ENCODE measurements at places on chromosomes 2 and 18. TPM values are rescaled to one million over a fixed set of nuclear protein-coding genes. Genes with fewer than 3 reads are reported as not detected.
A peak's percentile ranks its signal among the peaks of the same experiment; 100 is the strongest.

CD8B2 gene
- 0.09 TPM for total RNA-seq

GAD1 gene
- not detected for total RNA-seq

SRD5A2 gene
- 0.09 TPM for total RNA-seq

SPOPL gene
- 29.2 TPM for total RNA-seq

IL1RL2 gene
- total RNA-seq, result 2.3 TPM

PKDCC gene
- 128 TPM for total RNA-seq

STARD6 gene
- total RNA-seq, result not detected

MCEE gene
- 15.8 TPM for total RNA-seq

CD8B gene
- 4.1 TPM for total RNA-seq

SNTG2 gene
- 2.0 TPM for total RNA-seq

MAPRE3 gene
- total RNA-seq, result 25.2 TPM

AQP12B gene
- total RNA-seq, result not detected

SERPINB13 gene
- total RNA-seq, result not detected

GPATCH11 gene
- 5.8 TPM for total RNA-seq

HS6ST1 gene
- 90.1 TPM for total RNA-seq

C2orf42 gene
- 22.6 TPM for total RNA-seq

GRCh38 chr2:11865805-11866204, 119.4 kb downstream of the LPIN1 start:
- no peak for DNase-seq

GRCh38 chr2:58137221-58137620, 90.6 kb downstream of the VRK2 start:
- DNase-seq, result no peak

DNA sequence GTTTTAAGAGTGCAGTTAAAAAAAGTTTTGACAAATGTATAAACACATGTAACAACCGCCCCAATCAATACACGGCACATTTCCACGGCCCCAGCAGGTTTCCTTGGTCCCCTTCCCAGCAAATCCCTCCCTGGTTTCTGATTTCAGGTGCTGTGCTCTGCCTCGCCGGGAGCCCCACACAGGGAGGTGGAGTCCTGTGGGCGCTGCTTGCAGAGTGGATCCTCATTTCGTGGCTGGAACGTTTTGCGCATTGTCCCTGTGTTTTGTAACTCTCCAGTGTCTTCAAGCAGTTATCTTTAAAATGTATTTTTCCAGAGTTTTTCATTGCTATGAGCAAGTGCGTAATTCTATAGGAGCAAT, 124.8 kb downstream of the GALR1 start:
- no peak for DNase-seq

DNA sequence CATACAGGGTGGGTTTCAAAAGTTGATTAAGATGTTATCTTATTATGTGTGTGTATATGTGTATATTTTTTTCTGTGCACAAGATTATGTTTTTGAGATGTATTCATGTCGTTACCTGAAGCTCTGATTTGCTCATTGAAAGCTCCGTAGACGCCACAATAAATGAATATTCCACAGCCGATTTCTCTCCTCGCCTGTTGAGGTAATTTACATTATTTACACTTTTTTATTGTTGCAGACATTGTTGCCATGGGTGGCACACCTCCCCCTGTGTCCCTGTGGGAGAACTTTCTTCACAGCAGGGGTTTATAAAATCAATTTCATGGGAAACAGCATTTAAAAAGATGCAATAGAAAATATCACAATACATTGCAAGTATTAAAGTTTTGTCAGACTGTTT, 100.6 kb downstream of the GLI2 start:
- DNase-seq, result no peak

- DNase-seq, result no peak
These were observed 297.3 kb upstream of the MEIS1 start for GRCh38 chr2:66137606-66138130.

DNA sequence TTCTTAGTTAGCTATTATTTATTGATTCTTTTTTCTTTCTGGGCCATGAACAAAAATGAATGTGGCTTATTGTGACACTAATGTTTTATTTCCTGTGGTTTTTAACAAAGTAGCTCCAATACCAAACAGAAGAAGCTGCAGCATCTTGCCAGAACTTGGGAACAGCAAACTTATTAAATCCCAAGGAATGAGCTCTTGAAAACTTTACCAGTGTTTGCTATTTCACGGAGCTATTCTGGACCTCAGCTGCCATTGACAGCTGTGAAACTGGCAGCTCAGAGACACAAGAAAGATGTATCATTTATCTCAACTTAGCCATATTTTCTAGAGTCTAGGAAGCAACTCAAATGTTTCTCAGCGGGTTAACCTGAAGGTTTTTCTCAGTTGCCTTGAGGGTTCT, 91.0 kb upstream of the NEUROD1 start:
- no peak for DNase-seq

DNA sequence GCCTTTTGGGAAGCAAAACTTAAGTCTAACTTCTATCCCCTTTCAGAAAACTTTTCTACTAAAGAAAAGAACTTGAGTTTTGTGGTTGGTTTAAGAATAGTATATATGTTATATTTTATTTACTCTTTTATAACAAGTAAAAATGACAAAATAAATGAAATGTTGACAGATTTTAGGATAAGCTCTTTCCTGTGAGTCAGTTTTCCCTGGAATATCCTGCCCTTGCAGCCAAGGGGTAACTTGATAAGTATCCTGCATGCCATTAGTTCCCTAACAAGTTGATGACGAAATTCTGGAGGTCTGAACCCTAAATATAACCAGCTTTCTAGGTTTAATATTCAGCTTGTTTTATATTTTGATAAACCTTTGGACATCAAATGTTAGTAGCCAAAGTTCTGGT, 7.3 kb upstream of the HTR2B start:
- DNase-seq, result no peak

- DNase-seq, result no peak
These were observed 63.7 kb downstream of the COPS8 start for GRCh38 chr2:237149425-237149824.

- no peak for DNase-seq
These were observed 101.1 kb upstream of the ODC1 start for GRCh38 chr2:10549195-10549594.

- DNase-seq, result no peak
These were observed 304.2 kb downstream of the EPHA4 start for GRCh38 chr2:221267773-221268425.

DNA sequence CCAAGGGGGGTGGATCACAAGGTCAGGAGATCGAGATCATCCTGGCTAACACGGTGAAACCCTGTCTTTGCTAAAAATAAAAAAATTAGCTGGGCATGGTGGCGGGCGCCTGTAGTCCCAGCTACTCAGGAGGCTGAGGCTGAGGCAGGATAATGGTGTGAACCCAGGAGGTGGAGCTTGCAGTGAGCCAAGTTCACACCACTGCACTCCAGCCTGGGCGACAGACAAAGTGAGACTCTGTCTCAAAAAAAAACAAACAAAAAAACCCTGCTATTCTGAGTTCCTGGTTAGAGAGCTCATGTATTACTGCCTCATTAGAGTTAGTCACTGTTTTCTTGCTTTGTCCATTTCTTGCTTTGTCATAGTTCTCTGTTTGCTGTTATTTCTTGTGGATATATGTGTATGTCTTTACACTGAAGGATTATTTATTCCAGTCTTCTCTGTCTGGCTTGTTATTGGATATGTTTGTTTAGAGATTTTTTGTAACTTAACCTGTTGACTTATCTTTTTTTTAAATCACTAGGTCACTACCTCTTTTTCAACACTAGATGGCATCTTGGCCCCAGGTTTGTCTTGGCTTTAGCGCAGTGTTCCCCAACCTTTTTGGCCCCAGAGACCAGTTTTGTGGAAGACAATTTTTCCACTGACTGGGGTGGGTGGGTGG, 17.0 kb downstream of the TTLL4 start:
- DNase-seq, result no peak

DNA sequence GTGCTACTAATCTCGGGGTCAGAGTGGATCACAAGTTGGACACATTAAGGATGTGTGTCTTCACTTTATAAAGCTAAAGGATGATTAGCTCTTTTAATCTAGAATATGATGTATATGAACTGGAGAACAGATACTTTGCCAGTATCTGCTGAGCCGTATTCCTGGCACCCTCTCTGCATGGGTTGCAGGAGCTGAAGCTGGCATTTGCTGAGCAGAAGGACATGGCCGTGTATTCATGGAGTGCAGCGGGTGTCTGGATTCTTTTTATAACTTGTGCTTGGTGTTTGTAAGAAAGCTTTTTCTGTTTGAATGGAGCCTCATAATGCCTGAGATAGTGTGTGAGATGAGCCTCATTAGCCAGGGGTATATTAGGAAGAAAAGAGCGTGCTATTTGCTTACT, 103.9 kb upstream of the MCFD2 start:
- DNase-seq, result no peak

DNA sequence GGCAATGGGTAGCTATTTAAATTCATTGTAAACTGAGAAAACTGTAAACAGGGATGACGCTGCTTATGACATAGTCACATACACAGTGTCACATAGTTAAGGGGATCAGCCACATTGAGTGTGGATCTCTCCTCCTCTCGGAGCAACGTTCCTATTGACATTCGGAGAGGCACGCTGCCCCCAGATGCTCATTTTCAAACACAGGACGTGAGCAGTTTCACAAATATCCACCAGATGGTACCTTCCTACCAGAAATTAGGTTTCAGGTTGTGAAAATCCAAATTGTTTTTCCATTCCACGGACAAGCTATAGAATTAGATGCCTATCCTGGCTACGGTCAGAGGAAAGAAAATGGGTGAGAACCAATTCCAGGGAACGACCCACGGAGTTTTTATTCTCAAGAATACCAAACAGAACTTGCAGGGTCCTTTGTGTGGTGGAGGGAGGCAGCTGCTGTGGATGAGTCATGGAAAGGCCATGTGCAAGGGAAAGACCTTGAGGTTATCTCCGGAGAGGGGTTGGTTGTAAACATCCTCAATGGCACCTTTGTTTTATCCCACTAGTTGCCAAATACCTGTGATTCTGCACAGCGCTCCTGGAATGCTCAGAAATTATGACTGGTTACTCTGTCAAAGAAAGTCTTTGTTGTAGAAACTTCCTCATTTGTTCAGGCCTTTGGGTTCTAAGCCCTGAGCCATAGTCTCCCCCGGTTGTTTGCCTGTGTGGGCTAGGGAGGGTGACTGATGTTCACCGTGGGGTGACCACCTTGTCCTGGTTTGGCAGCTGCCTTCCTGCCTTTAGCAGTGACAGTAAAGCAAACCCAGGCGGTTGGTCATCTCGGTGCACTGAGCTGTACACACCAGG, 88.0 kb downstream of the ACTR3 start:
- DNase-seq, result peak; percentile 40

- no peak for DNase-seq
These were observed 226.1 kb downstream of the LDLRAD4 start for GRCh38 chr18:13444430-13445240.

DNA sequence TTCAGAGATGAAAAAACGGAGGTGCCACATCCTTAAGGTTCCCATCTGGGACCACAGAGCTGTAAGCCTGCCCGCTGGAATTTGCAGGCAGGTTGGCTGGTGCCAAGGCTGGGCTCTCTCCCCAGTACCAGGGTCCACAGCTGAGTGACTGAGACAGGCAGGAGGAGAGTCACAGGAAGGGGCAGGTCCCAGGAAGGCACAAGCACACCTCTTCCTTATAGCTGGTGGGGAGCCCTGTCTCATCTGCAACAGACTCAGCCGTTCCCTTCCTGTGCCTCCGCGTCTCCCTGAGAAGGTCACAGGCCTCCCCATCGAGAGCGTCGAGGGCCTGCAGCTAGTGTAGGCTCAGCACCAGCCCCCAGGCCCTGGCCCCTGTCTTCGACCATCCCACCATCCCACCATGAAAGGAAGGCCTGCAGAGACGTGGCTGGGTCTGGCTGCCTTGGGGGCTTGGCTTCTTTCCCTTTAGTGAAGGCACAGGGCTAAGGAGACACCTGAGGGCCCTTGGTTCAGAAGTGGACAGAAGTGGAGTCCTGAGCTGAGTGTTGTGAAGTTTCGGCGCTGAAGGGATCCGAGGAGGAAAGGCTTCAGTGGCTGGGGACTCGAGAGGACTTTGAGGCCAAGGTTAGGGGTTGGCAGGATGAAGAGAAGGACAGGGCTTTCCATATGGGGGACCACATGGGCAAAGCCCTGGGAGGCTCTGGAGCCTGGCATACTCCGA, 26.8 kb downstream of the GLI2 start:
- DNase-seq, result no peak

DNA sequence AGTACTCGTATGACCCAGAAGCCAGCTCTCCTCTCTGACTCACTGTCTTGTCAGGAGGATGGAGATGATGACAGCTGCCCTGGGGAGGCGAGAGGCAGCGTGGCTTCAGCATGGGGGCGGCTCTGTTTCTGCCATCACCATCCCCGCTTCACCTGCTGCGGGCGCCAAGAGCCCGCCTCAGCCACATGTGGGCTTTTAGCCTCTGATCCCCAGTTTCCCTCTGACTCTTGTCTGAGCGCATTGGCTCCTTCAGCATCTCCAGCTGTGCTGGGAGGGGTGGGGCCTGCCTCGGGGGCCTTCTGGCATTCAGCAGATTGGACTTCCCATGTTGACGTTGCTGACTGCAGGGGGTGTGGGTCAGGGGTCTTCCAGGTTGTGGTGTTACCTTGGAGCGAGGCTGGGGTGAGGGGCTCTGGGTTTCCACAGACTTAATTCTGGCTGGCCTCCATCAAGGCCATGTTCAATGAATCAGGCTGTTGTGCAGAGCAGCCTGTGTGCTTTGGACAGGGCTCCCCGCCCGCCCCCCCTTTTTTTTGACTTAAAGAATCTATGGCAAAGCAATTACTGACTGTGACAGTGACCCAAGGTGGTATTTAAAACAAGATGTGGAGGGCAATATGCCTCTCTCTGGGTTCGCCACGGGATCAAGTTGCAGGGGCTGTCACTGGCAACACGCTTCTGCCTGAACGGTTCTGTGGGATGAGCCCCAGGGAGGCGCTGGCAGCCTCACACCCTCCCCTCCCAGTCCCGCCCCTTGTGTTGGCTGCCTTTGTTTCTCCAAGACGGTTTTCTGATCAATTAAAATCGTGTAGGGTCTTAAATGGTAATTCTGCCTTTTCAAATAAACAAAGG, 228.3 kb downstream of the LDLRAD4 start:
- no peak for DNase-seq

GRCh38 chr2:196159221-196159892, 12.0 kb downstream of the STK17B start:
- DNase-seq, result no peak

- no peak for DNase-seq
These were observed 6.1 kb upstream of the DAW1 start for GRCh38 chr2:227865291-227865690.

GRCh38 chr18:46073474-46074331, 1.6 kb upstream of the PSTPIP2 start:
- DNase-seq, result peak; percentile 69

DNA sequence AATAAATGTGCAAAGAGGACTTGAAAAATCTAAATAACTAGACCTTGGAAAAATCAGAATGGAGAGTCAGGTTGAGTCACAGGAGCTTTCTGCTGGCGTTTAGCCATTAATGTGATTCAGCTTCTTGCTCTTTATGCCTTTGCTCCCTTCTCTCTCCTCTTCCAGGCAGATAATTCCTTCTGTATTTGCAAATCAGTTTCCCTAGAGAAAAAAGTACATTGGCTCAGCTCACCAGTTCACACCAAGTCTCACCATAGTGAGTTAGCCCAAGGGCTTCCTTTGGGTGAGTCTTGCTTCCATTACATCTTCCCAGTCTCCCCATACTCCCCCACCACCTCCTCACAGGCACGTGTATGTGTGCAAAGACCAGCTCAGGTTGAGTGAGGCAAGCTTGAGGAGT, 73.6 kb downstream of the CYBRD1 start:
- no peak for DNase-seq
